ENCODE measurements at places on chromosomes 3 and 15.
A peak's percentile ranks its signal among the peaks of the same experiment; 100 is the strongest.

DNA sequence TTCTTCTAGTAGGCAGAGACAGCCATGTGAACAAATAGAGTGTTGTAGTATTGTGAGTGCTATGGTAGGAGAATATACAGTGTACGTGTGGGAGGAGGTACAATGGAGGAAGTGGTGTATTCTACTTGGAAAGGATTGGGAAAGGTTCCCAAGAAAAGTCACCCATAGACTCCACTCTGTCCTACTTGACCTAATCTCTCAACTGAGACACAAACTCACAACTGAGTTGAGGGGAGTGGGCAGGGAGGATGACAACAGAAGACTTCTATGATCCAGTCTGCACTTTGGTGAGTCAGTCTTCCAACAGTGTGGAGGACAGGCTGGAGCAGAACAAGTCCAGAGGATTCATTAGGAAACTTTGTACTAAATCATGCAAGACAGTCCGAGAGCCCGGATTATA, 28.8 kb upstream of the AQP9 start:
- DNase-seq: no peak

- DNase-seq: no peak
Measured at GRCh38 chr15:71747128-71748083, 62.9 kb upstream of the NR2E3 start.

- DNase-seq: no peak
Measured at GRCh38 chr15:80480909-80481308, 76.7 kb downstream of the ARNT2 start.

- DNase-seq: no peak
Measured at GRCh38 chr3:155960060-155960459, 89.6 kb downstream of the GMPS start.

GRCh38 chr3:47018269-47018611, 38.8 kb downstream of the NBEAL2 start:
- no peak for DNase-seq

DNA sequence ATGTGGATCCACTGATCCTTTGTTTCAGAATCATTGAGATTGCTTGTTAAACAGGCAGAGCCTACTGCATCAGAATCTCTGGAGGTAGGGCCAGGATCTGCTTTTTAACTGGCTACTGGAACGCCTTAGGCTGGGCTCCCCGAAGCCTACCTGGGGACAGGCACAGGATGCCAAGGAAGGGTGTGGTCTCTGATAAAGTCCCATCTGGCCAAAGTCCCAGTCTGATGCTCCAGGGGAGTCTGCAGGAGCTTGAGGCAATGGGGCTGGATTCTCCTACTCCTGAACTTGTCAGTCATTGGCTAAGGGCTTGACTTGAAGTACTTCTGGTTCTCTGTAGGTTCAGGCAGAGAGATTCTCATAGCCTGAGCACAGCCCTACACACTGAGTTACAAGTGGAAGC, 22.4 kb upstream of the CCK start:
- DNase-seq: no peak

DNA sequence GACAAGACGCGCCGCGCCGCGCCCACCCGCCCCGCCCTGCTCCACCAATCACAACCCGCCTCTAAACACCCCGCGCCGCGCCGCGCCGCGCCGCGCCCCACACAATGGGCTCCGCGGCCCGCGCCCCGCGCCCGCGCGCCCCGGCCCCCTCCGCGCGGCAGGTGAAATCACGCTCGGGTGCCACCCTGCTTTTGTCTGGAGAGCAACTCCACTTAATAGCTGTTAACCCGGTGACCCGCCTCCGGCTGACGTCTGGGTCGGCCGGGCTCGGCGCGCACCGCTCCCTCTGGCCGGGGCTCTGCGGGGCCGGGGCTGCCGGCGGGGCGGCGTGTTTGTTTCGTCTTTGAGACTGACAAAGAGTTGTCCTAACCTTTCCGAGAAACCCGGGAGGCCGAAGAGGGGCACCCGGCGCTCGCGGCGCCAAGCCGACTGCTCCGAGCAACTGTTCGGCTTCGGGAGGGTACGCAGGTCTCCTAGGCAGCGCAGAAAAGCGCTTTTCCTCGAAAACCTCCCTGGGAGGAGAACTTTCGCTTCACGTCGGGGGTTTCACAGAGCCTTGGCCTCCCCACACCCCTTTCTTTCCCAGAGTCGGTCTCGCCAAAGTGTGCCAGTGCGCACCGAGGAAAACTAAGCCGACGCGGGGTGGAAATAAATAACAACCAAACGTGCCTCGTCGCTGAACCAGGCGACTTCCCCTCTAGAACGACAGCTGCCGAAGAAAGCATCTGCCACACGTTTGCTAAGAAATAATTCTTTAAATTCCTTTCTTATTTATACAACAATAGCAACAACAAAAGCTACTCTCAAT, 518.4 kb downstream of the FOXP1 start:
- peak; percentile 42 for DNase-seq

DNA sequence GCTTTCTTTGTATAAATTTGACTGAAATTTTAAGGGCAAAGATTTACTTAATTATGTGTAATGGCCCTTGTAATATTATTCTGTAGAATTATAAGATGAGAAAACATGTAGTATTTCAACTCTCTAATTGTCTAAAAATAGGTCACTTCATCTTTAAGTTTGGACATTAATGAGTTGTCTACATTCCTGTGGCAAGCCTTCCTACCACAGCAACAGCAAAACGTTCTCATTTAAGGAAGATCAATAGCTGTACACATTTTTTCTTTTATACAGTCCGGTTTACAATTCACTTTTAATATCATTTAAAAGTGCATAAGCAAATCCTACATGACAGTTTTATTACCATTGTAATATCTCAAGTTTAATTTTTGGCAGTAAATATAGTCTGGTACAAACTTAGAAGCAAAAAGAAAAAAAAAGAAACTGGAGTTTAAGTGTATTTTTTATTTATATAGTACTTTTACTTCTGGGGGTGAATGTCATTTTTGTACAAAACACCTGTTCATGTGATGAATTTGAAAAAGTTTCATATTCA, 501.8 kb downstream of the ZPLD1 start:
- DNase-seq: no peak

DNA sequence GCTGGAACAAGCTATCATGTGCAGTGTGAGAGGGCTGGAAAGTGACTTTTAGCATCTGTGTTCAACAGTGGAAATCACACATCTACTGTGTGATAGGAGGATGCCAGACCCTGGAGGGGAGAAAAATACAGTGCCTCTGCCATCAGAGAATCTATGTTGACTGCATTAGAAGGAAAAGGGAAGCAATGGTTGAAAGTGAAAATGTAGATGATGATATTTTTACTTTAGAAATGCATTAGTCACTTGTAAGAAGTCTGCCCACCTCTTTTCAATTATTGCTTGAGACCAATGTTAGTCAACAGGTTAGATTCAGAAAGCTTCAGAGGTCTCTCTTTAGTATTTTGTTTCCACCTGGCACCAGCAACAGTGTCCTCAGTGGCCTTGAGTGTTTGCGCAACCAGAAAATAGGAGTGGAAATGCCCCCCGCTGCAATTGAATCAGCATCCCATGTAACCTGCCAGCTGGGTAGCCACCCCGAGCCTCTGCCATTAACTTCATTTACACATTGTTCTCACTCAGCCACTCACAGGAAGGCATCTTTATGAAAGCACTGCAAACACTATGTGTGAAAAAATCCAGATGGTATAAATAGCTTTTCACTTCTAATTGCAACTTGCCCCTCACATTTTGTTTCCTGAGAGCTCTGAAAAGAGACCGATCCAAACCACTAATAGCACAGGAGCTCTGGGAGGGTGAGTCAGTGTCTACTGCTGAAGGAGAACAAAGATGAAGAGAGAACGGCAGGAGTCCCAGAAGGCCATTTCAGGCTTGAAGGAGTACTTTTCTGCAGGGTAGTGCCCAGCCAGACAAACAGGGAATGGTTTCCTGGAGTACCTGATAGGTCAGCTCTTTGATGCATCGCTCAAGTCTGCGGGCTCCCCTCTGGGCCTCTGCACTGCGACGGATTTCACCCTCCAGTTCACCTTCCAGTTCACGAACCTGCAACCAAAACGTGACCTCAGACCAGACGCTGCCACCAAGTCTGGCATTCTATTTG, 92.1 kb downstream of the HHLA2 start:
- no peak for DNase-seq

- no peak for DNase-seq
Measured at GRCh38 chr15:88019656-88020055, 236.9 kb downstream of the NTRK3 start.

GRCh38 chr3:15795651-15796308, 2.0 kb downstream of the ANKRD28 start:
- no peak for DNase-seq

DNA sequence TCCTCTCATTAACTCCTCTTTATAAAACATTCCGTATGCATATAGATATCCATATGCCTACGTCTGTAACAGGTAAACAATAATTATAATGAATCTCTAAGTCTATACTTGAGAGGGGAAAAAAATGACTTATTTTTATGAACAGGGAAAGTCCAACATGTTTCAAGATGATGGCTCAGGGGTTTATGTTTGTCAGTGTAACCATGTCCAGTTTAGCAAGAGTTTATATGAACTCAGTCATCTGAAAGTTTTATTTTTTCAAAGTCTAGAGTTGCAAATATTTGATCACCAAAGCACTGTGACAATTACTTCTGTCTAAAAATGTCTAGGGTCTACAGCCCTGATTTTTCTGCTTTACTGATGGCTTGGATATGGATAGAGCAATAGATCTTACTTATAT, 559.4 kb upstream of the KCNMB2 start:
- no peak for DNase-seq

DNA sequence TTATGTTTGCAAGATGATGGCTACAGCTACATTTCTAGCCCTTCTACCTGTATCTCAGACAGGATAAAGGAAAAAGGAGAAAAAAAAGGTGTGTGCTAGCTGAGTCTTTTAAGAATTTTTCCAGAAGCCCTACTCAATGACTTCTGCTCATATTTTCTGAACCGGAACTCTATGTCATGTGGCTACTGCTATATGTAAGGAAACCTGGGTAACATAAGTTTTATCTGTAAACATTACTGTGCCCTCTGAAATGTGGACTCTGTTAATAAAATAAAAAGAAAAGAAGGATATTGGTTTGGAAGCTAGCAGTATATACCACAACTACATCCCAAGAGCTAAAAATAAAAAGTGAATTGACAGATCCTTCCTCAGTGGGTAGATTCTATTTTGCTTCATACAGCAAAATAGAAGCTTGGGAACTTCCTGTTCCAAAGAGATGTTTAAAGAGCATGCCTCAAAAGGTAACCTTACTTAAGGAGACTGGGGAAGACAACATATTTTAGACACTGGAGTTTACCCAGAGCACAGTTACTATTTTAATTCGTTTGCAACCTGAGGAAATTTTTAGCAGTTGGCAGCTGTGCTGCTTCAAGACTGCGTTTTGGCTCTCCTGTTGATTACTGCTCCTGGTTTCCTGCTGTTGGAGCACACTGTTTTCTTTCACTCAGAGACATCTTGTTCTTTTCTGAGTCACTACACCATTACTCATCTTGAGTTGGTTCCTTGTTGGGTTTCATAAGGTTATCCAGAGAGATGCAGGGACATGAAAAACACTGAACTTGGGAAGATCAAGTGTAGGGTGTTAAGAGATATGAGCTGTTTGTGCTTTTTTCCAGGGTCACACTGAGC, 280.7 kb downstream of the NFKBIZ start:
- DNase-seq: no peak

DNA sequence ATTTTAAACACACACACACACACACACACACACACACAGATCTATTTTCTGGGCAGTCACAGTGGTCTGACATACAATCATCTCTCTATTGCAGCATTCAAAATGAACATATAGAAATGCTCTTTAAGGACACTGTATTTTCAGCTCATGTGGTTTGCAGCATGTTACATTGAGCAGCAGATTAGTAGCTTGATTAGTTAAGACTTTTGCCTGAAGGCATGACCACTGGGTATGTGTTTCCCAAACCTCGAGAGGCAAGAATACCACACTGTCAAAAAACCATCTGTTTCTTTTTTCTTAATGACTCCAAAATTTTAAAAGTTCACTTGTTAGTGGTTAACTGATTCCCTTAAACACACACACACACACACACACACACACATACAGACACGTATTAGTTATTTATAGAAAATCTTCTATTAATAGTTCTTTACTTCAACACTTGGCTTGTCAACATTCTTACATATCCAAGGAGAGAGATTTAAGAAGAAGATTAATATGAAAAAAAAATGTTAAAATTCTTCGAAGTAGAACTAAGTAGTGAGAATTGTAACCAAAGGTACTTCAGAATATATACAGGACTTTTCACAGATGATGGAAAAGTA, 518.2 kb downstream of the CADM2 start:
- DNase-seq: no peak

DNA sequence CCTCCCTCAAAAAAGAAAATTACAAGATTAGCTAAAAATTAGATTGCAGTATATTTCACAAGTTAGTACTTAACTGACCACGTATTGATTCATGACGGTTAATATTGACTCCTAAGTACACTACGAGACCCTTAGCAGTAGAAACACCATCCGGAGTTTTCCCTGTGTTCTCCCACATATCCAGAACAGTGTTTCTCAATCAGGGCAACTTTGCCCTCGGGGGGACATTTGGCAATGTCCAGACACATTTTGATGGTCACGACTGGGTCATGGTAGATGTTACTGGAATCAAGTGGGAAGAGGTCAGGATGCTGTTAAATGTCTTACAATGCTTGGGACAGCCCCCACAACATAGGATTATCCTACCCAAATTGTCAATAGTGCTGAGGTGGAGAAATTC, 40.7 kb upstream of the LIPC start:
- no peak for DNase-seq

DNA sequence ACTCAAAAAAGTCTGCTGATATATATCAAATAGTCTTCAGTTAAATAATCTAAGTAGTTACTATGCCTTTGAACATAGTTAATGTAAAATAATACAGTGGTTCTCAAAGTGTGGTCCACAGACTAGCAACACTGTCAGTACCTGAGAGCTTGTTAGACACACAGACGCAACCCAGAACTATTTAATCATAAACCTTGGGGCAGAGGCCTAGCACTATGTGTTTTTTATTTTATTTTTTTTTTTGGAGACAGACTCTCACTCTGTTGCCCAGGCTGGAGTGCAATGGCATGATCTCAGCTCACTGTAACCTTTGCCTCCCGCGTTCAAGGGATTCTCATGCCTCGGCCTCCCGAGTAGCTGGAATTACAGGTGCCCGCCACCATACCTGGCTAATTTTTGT, 34.7 kb downstream of the GRAMD1C start:
- no peak for DNase-seq

DNA sequence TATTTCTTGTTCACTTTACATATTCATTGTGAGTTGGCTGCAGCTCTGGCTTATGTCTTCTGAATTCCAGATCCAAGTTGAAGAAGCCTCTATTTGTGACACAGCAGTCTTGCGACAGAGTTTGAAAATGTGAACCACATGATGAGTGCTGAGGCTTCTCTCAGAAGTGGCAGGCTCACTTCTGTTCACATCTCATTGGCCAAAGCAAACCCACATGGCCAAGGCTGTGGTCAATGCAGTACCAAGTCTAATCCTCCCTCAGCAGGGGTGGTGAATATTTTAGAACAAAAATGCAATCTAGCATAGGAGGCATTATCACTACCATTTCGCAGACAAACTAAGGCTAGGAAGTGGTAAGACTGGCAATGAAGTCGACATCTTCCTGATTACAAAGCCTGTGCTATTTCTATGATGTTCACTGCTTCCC, 45.2 kb downstream of the CDCP1 start:
- no peak for DNase-seq

- no peak for DNase-seq
Measured at GRCh38 chr3:71672340-71672739, 52.9 kb downstream of the EIF4E3 start.

All from nucleus accumbens (tissue), 56 donors.